ENCODE measurements at places on chromosomes 7 and 10.

DNA sequence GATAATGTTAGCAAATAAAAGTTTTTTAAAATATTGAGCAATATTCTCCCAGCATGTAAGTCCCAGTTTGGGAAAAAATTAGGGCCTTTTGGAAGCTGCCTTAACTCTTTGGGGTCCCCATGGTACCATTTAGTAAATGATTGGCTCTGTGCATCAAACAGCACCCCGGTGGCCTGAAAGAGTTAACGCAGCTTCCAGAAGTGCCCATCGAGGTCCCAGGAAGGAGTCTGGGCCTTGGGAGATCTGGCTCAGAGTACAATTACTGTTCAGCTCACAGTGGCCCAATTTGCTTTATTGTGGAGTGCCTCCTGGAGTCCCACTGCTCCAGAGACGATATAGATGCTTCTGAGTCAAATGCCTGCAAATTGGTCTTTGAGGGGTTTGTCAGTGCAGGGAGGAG is 31.7 kb downstream of the WDFY4 start:
- DNase-seq = no peak

- DNase-seq = no peak
These were observed 28.2 kb downstream of the SPOCK2 start for GRCh38 chr10:72059843-72060822.

- DNase-seq = no peak
These were observed 100.3 kb downstream of the RAPGEF5 start for GRCh38 chr7:22256541-22257096.

GRCh38 chr7:35019179-35019729 is 18.0 kb downstream of the DPY19L1 start:
- DNase-seq = no peak

GRCh38 chr7:38819463-38819862 is 89.5 kb downstream of the VPS41 start:
- no peak for DNase-seq

GRCh38 chr7:114832906-114833595 is 88.8 kb upstream of the MDFIC start:
- DNase-seq = no peak
